HL-60 (cell line): ENCODE measurements at places on chromosomes 7 and 10.

GRCh38 chr7:128027485-128027980, 3.7 kb downstream of the LRRC4 start:
- DNase-seq: no peak

GRCh38 chr10:112429147-112429546, 17.6 kb downstream of the ZDHHC6 start:
- no peak for DNase-seq

GRCh38 chr7:34108165-34108564, 202.8 kb downstream of the BMPER start:
- peak; percentile 56 for DNase-seq

DNA sequence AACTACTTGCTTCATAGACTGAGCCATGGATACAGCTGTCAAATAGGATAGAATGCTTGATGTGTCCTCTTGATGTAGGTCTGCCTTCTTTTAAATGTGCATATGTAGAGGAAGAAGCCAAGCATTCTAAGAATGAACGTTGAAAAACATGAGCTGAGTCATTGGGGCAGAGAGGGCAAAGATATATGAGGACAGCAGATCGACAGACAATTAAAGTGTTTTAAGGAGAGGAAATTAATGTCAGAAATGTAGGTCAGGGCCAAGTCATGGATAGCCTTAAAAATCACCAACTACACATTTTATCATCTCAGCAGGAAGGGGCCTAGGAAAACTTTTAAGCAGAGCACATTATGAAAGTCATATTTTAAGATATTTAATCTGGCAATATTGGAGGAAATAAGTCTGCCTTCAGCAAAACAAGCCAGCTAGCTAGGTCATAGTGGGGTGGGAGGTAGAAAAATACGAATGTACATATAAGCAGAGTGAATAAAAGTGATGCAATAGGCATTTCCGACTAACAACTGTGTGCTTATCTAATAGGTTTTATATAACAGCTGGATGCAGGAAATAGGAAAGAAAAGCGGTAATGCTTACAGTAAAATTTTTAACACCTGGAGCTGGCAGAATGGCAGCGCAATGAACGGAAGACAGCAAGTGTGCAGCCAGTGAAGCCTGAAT, 638.3 kb upstream of the TPK1 start:
- DNase-seq: no peak

GRCh38 chr10:84993251-84994035, 665.1 kb downstream of the CCSER2 start:
- no peak for DNase-seq

DNA sequence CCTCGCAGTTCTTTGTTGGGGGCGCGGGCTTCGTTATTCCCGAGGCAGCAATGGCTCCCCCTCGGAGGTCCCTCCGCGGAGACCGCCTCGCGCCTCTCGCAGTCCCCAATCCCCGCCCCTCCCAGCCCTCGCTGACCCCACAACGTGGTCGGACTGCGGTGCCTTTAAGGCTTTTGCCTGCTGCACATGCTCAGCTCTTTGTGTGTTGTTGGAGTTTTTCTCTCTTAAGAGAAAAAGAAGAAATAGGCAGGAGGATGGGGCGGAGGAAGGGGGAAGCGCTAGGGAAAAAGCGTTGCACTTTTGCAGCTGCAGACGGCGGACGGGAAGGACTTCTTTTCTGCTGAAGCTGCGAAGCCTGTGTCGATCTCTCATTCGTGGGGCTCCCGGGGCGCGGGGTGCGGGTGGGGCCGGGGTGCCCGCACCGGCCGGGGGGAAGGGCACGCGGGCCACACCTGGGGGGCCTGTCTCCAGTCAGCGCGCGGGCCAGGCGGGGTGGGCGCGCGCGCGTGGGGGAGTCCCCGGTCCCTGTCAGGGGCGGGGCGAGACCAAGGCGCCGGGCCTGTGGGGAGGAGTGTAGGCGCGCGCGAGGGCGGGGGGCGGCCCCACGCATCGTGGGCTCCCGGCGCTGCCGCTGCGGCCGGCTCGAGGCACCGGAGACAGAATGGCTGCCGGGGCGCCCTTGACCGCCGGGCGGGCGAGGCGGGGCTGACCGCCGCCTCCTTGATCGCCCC, 445 bp upstream of the ATRNL1 start:
- DNase-seq: no peak

DNA sequence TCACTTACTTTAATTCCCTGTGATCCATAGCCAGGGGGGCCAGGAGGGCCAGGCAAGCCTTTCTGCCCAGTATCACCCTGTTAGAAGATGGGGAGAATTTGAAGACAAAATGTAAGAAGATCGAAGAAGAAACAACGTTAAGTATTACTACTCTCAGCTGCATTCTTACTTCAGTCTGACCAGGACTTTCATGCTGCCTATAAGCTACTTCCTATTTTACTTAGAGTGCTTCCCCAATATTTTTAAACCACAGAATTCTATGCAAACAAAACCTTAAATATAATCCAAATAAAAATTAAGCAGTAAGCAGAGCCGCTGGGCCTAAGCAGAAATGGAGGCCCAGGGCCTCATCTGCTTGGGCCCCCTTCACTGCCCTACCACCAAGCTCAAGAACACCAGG, 117.8 kb downstream of the COL28A1 start:
- DNase-seq: no peak

DNA sequence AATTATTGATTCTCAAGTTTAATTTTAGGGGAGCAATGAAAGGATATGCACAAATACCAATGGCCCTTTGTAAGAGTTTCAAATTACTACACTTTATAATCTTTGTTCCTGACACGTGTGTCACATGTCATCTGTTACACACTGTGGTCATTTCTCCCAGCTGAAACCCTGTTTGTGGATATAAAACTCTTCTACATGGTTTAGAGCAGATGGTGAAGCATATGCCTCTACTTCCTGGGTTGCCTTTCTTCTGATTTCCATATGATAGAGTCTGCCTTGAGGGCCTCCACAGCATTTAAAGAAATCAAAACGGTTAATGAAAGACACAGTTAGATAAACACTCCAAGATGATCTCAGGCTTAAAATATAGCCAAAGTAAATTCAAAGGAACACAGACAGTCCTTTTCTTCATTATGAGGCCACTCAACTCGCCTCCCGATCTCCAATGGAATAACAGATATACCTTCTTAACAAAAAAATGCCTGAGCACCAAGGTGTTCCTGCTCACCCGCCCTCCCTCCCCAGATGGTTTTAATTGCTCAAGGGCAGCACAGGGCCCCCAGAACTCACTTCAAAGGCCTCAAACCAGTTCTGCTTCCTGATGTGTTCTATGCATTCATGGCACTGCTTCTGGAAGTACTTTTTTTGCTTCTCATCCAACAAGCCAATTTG, 75.0 kb downstream of the CPVL start:
- DNase-seq: no peak

GRCh38 chr7:3425087-3425486, 124.0 kb downstream of the SDK1 start:
- no peak for DNase-seq

- DNase-seq: no peak
These were observed 244.4 kb downstream of the ZWINT start for GRCh38 chr10:56116684-56117083.

- DNase-seq: no peak
These were observed 36.3 kb upstream of the TOMM7 start for GRCh38 chr7:22858640-22859561.

- DNase-seq: no peak
These were observed 187.2 kb downstream of the FGFR2 start for GRCh38 chr10:121411004-121411403.

DNA sequence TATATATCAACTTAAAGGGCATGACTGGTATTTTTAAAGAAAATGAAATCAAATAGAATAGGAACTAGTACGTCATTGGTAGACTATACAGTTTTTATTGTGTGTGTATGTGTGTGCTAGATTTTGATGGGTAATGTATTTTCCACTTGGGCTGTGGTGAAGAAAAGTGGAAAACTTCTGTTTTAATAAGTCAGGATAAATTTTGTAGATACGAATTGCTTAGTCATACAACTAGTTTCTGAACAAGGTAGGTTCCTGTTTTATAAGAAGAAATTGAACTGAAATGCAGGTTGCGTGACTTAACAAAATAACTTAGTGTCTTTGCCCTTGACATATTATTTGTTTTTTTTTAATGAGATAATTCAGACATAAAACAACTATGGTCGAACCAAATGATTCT, 24.3 kb downstream of the UBN2 start:
- DNase-seq: no peak

DNA sequence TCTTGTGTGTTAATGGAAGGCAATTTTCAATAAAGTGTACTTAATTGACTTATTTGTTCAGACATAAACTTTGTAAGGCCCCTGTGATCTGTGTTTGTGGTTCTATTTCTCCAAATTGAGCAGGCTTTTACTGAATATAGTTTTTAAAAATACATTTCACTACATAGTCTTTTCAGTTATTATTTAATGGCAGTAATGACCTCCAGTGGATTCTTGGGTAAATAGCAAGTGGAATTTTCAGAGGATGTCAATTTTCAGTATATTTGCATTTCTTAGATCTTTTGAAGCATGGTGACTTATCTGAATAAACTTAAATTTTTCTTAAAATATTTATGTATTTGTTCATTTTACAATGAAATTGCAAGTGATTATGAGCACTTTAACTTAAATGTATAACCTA, 203.1 kb upstream of the PCLO start:
- DNase-seq: no peak

DNA sequence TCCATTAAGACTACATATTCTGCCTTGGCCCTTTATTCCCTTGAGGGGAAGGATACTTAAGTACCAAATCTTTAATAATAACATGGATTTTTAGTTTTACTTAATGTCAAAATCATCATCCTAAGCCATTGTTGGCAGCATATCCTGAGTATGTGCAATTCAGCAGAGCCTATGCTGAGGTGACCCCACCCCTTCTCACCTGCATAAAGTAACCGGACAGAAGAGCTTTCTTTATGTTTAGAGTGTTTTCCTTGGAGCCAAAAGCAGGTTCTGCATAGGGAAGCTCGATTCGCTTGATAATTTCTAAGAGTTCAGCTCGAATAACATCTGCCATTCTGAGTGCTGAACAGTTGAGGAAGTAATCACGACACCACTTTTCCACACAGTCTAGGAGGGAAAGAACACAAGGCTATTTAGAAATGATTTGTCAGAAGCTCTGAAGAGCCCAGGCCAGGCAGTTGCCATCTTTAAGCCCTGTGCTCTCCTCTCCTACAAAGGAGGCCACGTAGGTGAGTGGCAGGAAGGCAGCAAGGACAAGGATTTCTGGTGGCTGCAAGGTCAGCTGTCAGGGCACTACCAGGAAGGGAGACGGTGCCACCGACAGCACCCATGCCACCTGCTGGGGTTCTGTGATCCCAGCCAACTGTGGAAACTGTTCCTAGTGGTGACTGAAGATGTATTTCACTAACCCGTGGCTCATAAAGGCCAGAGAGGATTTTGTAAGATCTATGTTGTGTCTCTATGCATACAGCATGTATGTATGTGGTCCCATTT, 15.6 kb downstream of the BCCIP start:
- DNase-seq: no peak

- no peak for DNase-seq
These were observed 129.0 kb downstream of the ARHGAP22 start for GRCh38 chr10:48475943-48476278.

GRCh38 chr10:110527731-110528171, 30.0 kb downstream of the DUSP5 start:
- no peak for DNase-seq

- DNase-seq: peak; percentile 44
These were observed 814 bp downstream of the HK1 start for GRCh38 chr10:69279110-69279509.

DNA sequence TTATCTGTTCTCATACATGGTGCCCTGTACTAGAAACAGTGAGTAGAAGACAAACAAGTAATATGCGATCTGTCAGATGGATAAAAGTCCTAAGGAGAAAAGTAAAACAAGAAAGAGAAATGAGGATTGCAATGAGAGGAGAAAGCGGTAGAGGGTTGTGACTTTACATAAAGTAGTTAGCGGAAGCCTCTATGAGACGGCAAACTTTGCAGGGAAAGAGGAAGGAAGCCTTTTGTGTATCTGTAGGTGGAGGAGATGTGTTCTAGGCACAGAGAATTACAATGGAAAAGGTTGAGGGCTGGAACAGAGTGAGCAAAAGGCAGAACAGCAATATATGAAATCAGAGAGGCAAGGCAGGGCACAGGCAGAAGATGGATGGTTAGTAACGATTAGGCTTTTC, 150.4 kb upstream of the SEMA3E start:
- DNase-seq: peak; percentile 50

GRCh38 chr10:72682638-72683037, 9.3 kb upstream of the MCU start:
- no peak for DNase-seq

DNA sequence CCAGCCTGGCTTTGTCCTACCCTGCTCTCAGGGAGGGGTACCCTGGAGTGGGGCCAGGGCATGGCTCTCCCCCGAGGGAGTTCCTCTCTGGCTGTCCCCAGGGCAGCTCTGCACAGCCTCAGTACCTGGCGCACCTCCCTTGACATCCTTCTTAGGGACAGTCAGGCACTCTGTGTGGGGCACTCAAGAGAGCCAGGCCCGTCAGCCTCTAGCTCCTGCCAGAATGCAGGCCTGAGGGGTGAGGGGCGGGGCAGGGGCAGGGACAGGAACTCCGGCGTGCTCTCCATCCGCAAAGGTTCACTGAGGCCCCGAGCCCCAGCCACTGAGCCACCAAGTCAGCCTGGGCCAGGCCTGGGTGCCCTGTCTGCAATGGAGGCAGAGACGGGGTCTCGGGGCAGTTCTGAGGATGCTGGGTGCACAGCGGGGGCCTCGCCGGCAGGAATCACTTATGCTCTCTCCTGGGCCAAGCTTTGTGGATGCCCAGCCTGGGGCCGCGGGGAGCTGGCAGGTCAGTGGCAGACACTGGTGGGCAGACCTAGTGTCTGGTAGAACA, 10.1 kb downstream of the LIMK1 start:
- DNase-seq: no peak
